ENCODE measurements at places on chromosomes 2 and 18. TPM values are rescaled to one million over a fixed set of nuclear protein-coding genes. Genes with fewer than 3 reads are reported as not detected.

The IL1RL1 gene
- 4.3 TPM for total RNA-seq

The TNFAIP6 gene
- not detected for total RNA-seq

The KLHL30 gene
- 0.04 TPM for total RNA-seq

The GPR55 gene
- total RNA-seq, result not detected

The IL36G gene
- total RNA-seq, result 5.0 TPM

The ACTG2 gene
- 0.15 TPM for total RNA-seq

The COLEC12 gene
- total RNA-seq, result 0.38 TPM

The MAT2A gene
- total RNA-seq, result 72.9 TPM

The SRD5A2 gene
- not detected for total RNA-seq

The LRRC30 gene
- total RNA-seq, result not detected

The VWA3B gene
- 0.08 TPM for total RNA-seq

The FAM237A gene
- total RNA-seq, result not detected

The CD207 gene
- not detected for total RNA-seq

The CDK5R2 gene
- total RNA-seq, result not detected

All from hair follicular keratinocyte (primary cell).